ENCODE measurements at places on chromosomes 1 and 21.

DNA sequence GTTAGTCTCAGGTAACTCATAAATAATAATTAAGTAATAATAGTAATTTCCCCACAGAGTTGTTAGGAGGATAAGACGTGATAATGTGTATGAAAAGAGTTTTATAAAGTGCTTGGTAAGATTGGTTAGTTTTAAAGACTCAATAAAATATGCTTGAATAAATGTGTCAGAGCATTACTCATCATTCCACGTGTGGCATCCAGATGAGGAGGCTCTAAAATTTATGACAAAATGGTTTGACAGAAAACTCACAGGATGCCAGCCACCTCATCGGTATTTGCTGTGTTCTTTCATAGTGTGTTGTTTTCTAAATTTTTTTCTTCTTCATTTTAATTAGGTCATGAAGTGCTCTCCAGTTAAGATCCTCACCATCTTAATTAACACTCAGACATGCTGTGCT is 19.1 kb upstream of the SPAG17 start:
- no peak for DNase-seq

GRCh38 chr1:71223641-71224340 is 143.0 kb upstream of the ZRANB2 start:
- DNase-seq = no peak

- DNase-seq = no peak
Measured at GRCh38 chr1:181110013-181110412, 21.5 kb downstream of the IER5 start.

DNA sequence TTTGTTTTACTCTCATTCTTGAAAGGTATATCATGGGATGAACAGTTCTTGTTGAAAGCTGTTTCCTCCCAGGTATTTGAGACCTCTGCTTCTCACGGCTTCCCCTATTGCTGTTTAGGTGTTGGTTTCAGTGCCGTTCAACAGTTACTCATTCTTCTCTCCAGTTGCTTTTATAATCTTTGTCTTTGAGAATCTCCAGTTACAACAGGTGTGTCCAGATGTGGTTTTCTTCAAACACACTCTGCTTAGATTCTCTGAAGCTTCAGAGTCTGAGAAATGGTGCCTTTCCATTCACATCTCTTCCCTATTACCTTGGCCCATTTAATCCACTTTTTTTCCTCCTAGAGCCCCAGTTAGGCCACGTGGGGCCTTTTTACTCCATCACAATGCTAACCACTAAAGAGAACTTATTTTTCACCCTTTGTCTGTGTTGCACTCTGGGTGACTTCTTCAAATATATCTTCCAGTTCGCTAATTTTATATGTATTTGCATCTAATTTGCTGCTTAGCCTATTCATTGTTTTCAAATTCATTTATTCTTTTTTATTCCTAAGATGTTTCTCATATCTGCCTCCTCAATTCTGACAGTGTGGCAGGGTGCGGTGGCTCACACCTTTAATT is 46.7 kb upstream of the SLC19A1 start:
- no peak for DNase-seq

GRCh38 chr1:160178731-160179130 is 11.6 kb upstream of the CASQ1 start:
- no peak for DNase-seq

DNA sequence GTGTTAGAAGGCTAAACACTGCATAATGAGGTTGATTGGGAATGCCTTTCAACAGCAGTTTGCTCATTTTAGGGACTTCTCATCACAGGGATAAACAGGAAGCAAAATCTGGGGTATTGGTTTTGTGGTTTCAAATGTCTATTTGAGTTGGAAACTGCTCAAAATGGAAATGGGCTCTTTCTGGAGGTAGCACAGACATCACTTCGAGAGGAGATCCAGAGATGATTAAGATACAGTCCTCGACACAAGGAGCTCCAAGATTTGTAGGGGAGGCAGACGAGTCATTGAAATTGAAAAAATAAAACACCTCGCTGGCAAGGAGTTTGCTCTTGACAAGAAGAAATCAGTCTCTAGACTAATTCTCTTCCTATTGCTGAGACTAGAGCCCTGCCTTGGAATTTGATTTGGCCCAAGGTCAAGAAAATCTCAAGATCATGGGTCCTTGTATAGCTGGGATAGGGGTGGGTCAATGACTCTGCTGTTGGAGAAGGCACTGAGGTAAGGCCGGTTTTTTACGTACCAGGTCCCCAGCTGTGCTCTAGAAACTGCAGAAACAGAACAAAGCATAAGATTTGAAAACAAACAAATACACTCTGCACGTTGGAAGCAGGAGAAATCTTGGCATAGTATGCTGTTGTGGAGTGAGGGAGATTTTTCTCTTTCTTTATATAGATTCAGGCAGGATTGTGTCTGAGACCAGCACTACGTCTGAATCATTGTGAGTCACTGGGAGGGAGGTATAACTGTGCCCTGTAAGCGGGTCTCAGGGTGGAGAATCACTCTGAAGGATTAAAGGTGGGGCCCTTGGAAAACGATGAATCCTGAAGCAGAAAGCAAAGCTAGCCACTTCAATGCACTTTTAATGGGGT is 17.7 kb upstream of the KLHDC8A start:
- no peak for DNase-seq

- DNase-seq = no peak
Measured at GRCh38 chr1:119002028-119002686, 14.0 kb upstream of the TBX15 start.

DNA sequence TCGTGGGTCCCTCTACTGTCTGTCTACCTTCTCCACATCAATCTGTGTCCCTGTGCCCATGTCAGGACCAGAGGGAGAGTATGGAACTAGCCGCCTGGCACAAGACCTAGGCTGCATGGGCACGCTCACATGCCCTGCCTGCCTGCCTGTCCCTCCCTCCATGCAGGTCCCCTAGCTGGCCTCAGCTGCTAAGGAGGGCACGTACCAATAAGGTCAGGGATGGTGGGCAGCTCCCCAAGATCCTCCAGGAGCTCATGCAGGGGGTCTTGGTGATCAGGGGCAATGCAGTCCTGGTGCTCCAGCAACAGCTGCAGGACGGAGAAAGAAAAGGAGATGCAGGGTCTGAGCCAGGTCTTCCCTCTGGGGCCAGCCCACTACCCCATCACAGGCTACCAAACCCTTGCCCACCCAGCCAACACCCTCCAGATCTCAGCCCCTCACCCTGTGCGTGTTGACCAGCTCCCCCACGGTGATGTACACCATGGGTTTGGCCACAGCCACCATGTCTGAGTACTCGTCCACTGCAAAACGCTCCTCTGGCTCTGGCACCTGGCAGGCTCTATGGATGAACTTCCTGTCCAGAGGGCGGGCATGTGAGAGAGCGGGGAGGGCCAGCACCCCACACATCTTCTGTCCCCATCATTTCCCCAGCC is 33.1 kb upstream of the MEF2D start:
- no peak for DNase-seq

GRCh38 chr1:68232289-68233148 is at the start of gene WLS:
Gene WLS (minus strand): TSS chr1:68232523. CDS start chr1:68232299, 224 bp downstream.
- peak; percentile 59 for DNase-seq

DNA sequence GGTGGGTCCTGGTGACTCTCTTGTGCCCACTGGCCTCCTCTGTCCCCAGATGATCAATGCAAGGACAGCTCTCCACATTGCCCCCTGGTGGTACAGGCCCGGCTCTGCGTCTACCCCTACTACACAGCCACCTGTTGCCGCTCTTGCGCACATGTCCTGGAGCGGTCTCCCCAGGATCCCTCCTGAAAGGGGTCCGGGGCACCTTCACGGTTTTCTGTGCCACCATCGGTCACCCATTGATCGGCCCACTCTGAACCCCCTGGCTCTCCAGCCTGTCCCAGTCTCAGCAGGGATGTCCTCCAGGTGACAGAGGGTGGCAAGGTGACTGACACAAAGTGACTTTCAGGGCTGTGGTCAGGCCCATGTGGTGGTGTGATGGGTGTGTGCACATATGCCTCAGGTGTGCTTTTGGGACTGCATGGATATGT is 10.8 kb downstream of the ADAMTSL4 start:
- no peak for DNase-seq

GRCh38 chr1:226578946-226579578 is 30.5 kb downstream of the STUM start:
- no peak for DNase-seq

- DNase-seq = no peak
Measured at GRCh38 chr1:174497478-174497877, 49.7 kb downstream of the GPR52 start.

DNA sequence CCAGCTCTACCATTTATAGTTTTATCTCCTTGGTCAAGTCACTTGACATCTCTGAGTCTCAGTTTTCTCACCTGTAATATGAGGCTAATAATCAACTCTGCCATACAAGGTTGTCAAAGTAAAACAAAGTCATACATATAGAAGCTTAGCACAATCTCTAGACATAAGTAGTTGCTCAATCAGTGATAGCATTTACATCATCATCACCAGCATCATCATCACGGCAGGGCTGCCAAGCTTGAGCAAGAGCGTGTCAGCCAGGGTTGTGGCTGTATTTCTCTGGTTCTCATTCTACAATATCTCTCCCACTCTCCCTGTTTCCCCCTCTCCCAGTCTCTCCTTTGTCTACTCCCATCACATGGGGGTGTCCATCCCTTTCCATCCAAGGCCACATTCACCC is 41.7 kb upstream of the COA6 start:
- no peak for DNase-seq

DNA sequence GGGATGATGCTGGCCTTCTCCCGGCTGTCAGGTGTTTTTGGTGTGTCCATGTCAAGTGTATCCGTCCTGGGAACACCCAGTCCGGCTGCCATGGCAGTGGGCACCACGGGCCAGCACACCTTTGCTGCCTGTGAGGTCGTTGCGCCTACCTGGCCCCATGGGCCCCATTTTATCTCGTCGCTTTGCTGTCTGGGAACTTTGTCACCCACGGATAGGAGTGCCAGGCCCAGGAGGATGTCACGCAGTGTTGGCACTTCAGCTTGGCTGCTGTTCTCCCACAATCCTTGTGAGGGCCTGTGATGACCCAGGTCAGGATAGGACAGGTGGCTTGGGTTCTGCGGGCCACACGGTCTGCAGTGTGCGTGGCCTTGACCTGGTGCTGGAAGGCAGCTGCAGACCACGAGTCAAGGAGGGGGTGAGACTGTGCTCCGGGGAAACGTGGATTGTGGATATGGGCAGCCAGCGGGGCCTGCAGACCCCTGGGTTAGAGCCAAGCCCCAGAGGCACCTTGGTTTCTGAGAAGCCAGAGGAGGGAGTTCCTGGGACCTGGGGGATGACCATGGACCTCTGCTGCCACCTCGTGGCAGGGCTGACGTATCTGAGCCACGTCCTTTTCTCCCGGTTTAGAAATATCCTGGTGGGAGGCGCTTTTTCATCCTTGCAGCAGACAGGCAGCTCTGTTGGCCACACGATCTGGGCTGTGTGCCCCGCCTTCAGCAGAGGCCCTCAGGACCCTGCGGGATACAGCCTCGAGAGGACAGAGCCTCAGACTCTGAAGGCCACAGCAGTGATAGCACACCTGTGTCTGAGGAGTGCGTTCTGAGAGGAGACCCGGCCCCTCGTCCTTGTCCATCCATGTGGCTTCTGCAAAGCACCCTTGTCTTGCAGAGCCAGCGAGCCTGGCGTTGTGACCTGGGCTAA is 161.1 kb upstream of the COL6A1 start:
- peak; percentile 85 for DNase-seq

DNA sequence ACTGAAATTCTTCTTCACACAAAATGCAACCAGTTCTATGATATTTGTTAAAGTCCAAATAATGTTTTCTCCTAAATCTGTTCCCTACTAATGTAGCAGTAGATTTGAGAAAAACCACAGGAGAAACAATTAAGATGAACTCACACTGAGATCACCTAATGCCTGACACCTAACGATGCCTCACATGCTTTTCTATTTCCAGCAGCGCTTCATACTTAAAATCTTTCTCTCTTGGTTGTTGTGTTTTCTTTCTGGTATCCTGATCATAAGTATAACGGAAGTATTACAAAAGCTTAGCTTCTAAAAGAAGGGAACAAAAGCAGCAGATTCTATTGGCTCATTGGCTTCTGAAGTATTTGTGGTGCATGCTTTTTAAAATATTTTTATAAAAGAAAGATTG is 267.2 kb upstream of the SGIP1 start:
- no peak for DNase-seq

- DNase-seq = no peak
Measured at GRCh38 chr1:33110477-33110876, 29.5 kb downstream of the AZIN2 start.

- no peak for DNase-seq
Measured at GRCh38 chr1:117237726-117238381, 27.1 kb upstream of the VTCN1 start.

- DNase-seq = no peak
Measured at GRCh38 chr21:26782331-26782730, 62.9 kb downstream of the ADAMTS1 start.

DNA sequence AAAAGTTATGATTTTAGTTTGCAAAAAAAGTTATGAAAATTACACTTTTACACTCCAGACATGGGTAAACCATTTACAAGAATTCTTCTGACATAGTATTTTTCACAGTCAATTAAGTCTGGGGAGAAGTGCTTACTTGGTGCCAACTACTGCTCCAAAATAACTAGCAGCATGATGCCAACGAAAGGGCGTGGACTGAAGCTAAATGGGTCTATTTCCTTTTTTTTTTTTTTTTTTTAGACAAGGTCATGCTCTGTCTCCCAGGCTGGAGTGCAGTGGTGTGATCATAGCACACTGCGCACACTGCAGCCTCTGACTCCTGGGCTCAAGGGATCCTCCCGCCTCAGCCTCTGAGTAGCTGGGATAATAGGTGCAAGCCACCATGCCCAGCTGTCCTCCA is 43.2 kb downstream of the FMO4 start:
- no peak for DNase-seq

- DNase-seq = no peak
Measured at GRCh38 chr1:230328342-230329015, 97.7 kb downstream of the PGBD5 start.

DNA sequence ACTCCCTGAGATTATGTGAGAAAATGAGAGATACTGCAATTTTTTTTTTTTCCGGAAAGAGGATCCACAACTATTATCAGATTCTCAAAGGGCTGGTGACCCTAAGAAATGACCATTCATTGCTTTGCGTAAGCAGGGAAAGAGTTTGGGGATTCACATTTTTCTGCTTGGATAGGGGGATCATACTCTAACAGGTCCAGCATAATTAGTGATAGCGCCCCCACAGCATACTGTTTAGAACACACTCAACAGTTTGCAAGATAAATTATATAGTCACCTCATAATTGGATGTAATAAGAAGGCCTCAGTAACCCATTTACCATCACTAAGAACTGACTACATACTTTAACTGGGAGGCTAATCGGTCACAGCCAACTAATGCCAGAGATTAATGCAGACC is 1.9 kb downstream of the CCT3 start:
- no peak for DNase-seq

DNA sequence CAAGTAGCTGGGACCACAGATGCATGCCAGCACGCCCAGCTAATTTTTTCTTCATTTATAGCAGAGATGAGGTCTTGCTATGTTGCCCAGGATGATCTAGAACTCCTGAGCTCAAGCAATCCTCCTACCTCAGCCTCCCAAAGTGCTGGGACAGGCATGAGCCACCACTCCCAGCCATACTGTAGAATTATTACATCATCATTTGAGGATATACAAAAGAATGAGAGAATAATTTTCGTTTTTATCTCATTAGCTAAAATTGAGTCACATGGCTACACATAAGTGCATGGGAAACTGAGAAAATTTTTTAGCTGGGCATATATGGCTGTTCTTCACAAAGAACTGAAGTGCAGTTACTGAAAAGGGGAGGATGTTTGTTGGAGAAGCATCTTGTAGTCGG is 21.2 kb downstream of the STXBP3 start:
- DNase-seq = no peak

Data from brain pericyte (primary cell).